Femur (tissue), 1 donor: ENCODE measurements at places on chromosomes 13 and 19.
A peak's percentile ranks its signal among the peaks of the same experiment; 100 is the strongest.

- DNase-seq: no peak
These were observed 194.3 kb downstream of the TEX29 start for GRCh38 chr13:111514610-111515306.

DNA sequence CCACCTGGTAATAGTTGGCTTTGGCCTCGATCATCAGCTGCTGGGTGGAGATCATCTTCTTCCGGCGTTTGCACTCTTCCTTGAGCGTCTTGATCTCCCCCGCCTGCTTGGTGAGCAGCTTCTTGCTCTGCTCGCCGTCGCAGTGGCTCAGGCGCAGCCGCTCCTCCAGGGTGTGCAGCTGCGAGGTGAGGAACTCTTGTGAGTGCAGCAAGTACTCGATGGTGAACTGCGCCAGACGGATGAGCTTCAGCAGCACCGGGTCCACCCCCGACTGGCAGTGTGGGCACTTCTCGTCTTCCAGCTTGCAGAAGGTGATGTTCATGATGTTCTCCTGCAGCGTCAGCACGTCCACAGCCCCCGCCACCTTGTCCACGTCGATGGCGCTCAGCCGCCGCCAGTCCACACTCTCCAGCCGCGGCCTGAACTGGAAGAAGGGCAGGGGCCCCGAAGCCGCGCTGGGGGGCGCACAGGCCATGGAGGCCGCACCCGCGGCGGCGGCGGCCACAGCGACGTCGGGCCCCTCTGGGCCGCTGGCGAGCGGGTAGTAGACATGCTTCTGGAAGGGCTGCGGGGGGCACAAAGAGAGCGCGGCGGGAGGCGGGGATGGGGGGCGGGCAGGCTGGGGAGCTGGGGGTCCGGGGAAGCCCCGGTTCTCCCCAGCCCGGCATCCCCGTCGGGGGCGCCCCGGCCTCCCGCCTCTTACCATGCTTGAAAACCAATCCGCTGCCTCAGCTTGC lies 3.0 kb downstream of the DZIP1 start:
- peak; percentile 33 for DNase-seq

GRCh38 chr13:28468023-28468915 lies 26.7 kb downstream of the FLT1 start:
- no peak for DNase-seq

- no peak for DNase-seq
These were observed 134.4 kb downstream of the DLEU7 start for GRCh38 chr13:50709058-50709457.

DNA sequence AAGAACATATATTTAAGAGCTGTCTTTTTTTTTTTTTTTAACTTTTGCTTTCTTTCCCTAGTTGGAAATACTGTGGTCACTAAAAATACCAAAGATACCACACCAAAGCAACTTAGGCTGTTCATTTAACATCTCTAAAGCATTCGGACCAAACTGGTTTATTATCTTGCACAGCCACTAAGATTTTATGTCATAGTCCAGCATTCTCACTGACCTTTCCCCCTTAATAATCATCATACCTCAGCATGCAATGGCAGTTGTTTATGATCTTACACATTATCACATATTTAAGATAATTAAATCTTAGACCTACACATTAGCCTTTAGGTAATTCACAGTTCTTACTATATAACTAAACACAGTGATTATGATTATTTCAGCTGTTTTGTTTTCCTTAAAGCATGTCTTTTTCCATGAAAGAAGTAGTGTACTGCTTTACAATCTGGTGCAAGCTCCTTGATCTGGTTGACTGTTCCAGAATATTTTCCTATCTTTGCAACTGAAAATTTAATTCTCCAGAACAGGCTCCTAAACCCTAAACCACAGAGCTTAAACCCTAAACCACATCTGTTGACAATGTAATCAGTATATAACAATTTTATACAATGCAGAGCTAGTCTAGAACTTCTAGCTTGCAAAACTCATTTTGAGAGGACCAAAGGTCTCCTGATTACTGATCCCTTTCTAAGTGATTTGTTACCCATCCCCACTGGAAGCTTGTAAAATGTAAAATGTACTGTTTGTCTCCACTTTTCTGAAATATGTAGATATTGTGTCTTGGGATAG lies 74.2 kb downstream of the CDK8 start:
- DNase-seq: no peak

DNA sequence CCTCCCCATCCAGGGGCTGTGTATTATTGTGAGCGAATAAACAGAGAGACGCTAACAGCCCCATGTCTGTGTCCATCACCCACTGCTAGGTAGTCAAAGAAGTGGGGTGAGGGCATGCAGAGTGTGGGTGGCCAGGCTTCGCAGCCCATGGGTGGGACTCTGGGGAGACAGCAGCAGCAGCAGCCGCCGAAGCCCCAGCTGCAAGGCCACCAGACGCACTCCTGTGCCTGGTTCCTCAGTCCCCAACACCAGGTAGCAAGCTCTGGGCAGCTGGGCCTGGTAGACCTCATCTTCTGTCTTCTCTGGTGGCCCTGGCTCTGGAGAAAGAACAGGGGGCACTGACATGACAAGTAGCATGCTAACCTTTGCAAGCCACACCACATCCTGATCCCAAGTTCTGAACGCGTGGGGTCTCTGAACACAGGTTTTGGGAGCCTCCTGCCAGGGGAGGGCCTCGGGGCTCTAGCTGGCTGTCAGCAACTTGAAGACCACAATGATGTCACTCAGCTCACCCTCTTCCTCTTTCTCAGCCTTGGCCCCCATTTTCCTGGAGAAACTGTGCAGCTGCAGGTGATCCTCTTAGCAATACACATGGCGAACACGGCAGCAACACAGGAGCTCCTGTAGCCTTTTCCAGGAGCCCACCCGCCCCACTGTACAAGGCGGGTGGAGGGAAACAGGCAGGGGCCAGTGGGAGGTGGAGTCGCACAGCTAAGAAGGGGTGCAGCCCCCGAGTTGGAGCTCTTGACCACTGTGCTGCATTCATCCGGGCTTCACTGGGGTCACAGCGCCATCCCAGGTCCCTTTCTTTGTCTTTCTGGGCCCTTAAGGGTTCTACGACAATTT lies 5.8 kb downstream of the FUZ start:
- no peak for DNase-seq

GRCh38 chr13:112438515-112438914 lies 62.4 kb downstream of the SPACA7 start:
- no peak for DNase-seq

DNA sequence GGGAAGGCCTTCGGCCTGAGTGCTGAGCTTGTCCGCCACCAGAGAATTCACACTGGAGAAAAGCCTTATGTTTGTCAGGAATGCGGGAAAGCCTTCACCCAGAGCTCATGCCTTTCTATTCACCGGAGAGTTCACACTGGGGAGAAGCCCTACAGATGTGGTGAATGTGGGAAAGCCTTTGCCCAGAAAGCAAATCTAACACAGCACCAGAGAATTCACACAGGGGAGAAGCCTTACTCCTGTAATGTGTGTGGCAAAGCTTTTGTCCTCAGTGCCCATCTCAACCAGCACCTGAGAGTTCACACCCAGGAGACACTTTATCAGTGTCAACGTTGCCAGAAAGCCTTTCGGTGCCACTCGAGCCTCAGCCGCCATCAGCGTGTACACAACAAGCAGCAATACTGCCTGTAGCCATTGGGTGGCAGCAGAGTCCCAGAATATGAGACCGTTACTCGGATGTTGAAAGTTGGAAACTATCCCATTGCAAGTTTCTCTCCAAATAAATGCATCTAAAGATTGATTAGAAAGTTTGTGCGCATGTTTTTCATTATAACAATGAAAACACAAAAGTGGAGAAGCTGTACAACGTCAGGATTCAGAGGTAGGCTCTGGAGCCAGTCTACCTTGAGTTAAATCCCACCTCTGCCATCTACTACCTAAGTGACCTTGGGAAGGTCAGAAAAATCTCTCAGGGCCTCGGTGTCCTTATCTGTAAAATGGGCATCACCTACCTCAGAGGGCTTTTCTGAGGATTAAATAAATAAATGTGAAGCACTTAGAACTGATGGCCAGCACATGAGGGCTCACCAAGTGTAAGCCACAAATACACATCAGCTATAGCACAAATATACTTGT lies 21.1 kb downstream of the ZNF473 start:
- DNase-seq: no peak

- peak; percentile 84 for DNase-seq
These were observed at the start of gene MAMSTR for GRCh38 chr19:48719263-48720171. TSS of gene MAMSTR (minus strand) at chr19:48719725. CDS start at chr19:48719031, 694 bp downstream.

DNA sequence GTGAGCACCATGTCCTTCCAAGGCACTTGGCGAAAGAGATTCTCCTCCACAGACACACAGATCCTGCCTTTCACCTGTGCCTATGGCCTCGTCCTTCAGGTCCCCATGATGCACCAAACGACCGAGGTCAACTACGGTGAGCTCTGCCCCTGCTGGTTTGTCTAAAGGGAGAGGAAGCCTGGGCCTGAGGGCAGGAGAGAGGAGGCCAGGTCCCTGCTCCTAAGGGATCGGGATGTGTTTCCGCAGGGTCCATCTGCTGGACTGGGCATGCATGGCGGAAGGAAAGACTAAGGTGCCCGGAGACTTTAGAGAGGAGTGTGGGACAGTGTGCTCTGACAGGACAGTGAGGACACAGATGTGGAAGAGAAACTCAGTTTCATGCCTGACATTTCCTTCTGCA lies 7.6 kb downstream of the SERPINE3 start:
- DNase-seq: no peak

GRCh38 chr19:55694241-55694655 lies 19.2 kb downstream of the EPN1 start:
- DNase-seq: no peak

GRCh38 chr13:104595511-104595910 lies 1529.3 kb upstream of the SLC10A2 start:
- DNase-seq: no peak

DNA sequence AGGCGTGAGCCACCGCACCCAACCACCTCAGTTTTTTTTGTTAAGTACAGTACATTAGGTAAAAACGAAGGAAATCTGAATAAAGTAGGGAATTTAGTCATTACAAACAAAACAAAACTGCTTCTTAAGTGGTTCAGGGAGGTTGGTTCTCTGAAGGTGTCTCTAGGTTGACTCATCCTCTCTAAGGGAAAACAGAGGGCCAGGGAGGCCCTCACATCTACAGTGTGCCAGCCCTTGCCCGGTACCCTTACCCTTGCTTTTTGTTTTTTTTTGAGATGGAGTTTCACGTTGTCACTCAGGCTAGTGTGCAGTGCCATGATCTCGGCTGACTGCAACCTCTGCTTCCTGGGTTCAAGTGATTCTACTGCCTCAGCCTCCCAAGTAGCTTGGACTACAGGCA lies 17.2 kb upstream of the JUND start:
- DNase-seq: peak; percentile 13

GRCh38 chr19:42271045-42271419 lies 2.0 kb downstream of the CIC start:
- no peak for DNase-seq

GRCh38 chr19:36051637-36052036 lies 2.4 kb downstream of the THAP8 start:
- DNase-seq: no peak
